ENCODE measurements at places on chromosomes 16 and 17.

DNA sequence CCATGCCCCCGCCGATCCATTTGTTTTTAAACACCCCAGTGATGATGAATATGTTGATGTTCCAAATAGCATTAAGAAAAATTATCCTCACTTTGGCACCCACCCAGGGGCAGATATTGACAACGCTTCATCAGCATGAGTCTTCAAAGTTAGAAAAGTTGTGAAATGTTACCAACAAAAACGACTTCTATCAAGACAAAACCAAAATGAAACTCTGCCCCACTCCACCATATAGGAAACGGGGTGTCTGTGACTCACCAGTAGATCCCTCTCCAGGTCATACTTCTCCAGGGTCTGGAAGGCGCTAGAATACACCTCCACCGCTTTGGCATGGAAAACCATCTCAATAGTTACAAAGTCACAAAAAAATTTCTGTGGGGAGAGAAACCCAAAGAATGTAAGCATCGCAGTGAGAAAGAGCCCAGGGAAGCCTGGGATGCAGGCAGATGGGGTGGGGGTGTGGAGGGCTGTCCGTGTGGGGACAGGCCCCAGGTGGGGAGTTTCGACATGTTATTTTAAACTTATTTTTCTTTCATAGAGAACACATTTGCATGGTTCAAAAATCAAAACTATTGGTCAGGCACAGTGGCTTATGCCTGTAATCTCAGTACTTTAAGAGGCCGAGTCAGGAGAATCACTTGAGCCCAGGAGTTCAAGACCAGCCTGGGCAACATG lies 10.2 kb downstream of the CIBAR2 start:
- no peak for DNase-seq

GRCh38 chr17:72408641-72409040 lies 287.8 kb downstream of the SOX9 start:
- no peak for DNase-seq

GRCh38 chr17:45137561-45138305 lies 2.2 kb downstream of the ACBD4 start:
- DNase-seq = no peak

DNA sequence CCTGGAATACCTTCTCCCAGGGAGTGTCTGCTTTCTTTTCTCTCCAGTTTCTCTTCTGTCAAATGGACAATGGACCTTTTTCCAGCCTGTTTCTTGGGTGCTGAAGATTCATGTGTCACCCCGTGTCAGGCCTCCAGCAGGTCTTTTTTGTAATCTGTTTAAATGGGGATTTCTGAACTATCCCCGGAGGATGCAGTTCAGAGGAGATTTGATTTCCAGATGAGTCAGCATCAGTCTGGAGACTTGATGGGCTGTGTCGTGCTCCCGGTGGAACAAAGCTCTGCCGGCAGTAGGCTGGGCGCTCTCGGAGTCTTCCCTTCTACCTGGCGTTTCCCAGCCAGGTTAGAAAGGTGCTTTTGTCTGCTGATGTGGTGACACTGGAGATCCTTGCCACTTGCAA lies 440.6 kb downstream of the HS3ST3B1 start:
- no peak for DNase-seq

- DNase-seq = no peak
Observed at GRCh38 chr16:6484935-6485334, 847.7 kb upstream of the RBFOX1 start.

- DNase-seq = no peak
Observed at GRCh38 chr17:48791128-48792032, 25.6 kb downstream of the TTLL6 start.

DNA sequence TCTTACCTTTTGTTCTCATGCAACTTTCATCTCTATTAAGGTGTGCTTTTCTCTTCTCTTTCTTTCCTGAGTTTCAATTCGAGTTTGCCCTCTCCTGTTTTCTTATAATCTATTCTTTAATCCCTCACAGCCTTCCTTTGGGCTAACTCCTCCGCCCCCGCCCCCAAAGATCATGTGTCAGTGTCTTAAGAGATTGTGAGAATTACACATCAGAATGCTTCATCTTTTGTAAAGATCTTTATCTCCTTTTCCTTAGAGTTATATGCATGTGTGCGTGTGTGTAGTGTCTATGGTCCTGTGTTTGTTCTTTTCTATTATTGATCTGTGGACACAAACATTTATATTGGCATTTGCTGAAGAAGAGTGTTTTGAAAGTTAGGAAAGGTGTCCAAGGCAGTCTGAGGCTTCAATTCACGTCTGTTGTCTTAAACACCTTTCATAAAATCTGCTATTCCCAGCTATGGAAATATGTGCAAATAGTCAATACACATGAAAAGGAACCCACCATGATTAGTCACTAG lies 6.1 kb upstream of the ALDH3A2 start:
- DNase-seq = no peak

GRCh38 chr17:10394201-10394887 lies 21.5 kb upstream of the MYH13 start:
- no peak for DNase-seq

DNA sequence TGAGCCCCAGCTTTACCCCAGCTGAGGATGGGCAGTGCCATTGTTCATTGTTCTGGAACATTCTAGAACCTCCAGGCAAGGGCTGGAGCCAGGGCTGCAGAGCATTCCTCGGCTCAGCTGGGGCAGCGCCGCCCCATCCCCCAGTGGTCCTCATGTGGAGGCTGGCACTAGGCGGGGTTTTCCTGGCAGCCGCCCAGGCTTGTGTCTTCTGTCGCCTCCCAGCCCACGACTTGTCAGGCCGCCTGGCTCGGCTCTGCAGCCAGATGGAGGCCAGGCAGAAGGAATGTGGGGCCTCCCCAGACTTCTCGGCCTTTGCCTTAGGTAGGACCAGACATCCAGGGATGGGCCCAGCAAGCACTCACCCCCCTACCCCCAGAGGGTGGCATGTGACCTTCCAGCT lies at the start of gene TMEM95:
Gene TMEM95, plus strand, starts transcription at position 104 of the 400 bp plus-strand sequence. Its CDS starts 49 bp downstream, at position 153.
- DNase-seq = no peak

- DNase-seq = no peak
Observed at GRCh38 chr17:82596837-82597672, 51.2 kb downstream of the WDR45B start.

DNA sequence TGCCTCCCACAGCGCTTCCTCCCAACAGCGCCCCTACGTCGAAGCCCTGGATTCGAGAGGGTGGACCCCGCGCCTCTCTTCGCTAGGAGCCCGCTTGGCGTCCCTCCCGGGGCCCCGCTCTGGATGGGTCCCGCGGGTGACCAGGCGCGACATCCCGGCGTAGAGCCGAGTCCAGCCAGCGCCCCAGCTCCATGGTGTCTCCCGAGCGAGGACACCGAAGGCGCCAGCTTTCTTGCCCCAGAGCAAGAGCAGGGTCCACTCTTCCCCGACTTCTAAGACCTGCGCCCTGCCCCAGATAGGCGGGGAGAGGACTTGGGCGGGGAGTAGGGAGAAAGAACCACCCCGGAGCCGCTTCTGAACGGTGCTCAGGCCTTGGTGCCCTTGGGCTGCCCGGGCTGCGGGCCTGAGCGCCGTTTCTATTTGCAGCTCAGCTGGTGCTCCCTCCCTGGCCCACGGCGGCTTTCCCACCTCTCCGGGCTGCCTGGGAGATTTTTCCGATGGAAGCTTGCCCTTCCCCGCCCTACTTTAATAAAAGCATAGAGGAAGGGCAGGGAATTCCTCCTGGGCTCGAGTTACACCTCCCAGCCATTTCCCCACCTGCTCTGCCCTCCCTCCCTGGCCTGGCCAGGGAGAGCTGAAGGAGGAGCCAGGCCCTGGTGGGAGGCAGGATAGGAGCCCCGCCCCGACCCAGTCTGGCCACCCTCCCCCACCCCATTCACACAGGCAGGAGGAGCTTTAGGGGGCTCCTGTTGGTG lies 1.8 kb downstream of the MMP15 start:
- DNase-seq = no peak

- no peak for DNase-seq
Observed at GRCh38 chr17:4901648-4902344, 1.1 kb downstream of the CHRNE start.

- DNase-seq = no peak
Observed at GRCh38 chr17:4772235-4772613, 538 bp downstream of the TM4SF5 start.

- no peak for DNase-seq
Observed at GRCh38 chr16:89103156-89103555, 9.5 kb downstream of the ACSF3 start.

DNA sequence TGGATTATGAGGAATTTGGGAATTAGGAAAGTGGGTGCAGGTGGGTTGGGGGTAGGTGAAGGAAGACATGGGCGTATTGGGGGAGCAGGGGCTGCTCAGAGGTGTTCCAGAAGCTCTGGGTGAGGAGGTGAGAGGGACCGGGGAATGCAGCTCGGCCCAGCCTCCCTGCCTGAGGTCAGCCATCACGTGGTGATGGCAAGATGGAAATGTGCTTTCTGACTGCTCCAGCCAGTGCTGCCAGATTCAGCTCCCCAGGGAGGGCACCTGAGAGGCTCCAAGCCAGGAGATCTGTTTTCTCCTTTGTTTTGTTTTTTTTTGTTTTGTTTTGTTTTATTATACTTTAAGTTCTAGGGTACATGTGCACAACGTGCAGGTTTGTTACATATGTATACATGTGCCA lies 35.2 kb upstream of the STH start:
- DNase-seq = no peak

DNA sequence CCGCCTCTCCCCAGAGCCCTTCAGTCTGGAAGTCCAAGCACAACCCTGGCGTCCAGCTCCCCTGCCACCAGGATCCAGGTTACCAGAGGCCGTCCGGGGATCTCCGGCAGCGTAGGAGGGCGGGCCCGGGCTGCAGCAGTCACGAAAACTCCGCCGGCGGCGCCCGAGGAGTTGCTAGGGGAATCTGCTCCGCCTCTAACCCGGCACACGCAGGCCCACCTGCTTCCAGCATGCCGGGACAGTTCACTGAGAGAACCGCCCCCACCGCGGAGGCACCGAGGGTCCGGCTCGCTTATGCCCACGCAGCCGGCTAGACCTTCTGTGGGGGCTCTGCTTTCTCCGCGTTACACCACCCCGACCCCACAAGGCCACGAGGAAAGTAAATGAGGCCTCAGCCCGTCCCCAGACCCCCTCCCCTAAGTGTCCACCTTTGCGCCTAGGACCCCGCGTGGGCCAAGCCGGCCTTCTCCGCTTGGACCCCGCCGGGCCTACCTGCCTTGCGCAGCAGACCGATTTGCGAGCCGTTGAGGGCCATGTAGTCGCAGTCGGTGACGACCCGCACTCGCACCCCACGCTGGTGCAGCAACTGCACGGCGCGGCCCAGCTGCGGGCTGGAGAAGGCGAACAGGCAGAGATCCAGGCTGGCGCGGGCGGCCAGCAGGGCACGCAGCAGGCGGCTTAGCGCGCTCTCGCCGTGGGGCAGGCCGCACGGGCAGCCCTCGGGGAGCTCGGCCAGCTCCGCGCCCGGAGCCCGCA lies 587 bp downstream of the PLD6 start:
- peak; percentile 50 for DNase-seq

GRCh38 chr16:65728167-65728566 lies 606.3 kb upstream of the CDH11 start:
- DNase-seq = no peak

DNA sequence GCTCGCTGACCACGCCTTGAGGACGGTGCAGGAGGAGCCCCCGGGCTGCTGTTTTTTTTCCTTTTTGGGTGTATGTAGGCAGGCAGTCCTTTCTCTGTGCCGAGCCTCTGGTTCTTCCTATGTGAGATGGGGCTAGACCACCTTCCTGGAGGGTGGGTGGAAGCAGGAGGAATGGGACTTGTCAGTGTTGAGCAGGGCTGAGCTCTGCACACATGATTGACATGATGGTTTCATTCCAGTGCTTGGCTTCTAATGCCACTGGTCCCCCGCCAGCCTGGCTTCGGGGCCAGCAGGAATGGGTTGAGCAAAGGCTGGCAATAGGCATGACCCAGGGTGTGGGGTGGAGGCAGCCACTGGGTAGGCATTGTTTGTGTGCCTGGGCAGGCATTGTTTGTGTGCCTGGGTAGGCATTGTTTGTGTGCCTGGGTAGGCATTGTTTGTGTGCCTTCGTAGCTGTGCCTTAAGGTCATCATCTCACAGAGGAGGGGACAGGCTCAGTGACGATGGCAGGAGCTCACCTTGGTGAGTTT lies 14.2 kb upstream of the ADCY7 start:
- DNase-seq = no peak

GRCh38 chr16:82506692-82507670 lies 119.8 kb upstream of the CDH13 start:
- no peak for DNase-seq

GRCh38 chr16:83831456-83831987 lies 23.7 kb downstream of the HSBP1 start:
- DNase-seq = no peak

- no peak for DNase-seq
Observed at GRCh38 chr17:73759734-73760438, 115.6 kb upstream of the SDK2 start.

DNA sequence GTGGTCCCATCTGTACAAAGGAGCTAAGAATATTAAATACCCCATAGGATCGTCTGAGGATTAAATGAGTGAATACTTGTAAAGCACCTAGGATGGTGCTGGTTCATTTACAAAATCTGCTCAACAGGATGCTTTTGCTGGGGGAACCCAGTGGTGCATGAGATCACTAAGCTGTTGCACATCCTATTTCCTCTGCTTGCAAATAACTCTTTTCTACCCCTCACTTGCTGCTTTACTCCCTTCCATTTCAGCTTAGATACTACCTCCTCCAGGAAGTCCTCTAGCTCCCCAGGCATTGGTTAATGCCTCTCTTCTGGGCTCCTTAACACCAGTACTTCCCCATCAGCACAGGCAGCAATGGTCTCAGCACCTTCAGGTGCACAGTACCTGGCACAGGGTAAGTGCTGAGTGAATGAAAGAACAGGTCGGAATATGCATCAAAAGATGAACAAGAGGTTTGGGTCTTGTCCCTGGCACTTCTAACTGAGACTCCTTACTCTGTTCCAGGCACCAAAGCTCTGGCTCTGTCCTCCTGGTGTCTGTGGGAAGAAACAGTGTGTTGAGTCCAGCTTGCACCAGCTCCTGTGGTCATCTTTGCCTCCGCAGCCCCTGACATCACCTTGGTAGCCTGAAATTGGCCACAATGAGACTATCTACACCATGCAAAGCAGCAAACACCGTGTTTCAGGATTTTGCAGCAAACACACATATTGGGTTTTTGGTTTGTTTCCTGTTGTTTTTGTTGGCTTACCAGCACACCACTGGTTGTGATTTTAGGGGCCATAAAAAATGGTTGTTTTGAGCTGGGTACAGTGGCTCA lies 24.1 kb upstream of the IL21R start:
- DNase-seq = no peak

GRCh38 chr17:35082073-35082657 lies 18.7 kb upstream of the RFFL start:
- DNase-seq = no peak
